NCI-H1092 (cell line): ENCODE measurements at places on chromosomes 4 and X.

- no peak for DNase-seq
Observed at GRCh38 chr4:78762529-78762928, 13.6 kb upstream of the BMP2K start.

- DNase-seq, result no peak
Observed at GRCh38 chr4:40722576-40723161, 27.1 kb upstream of the NSUN7 start.

GRCh38 chrX:17033225-17033624 is 86.8 kb downstream of the REPS2 start:
- DNase-seq, result no peak

GRCh38 chr4:71206763-71207162 is 132.1 kb upstream of the SLC4A4 start:
- DNase-seq, result no peak

GRCh38 chrX:10831716-10832502 is 211.5 kb upstream of the MID1 start:
- peak; percentile 29 for DNase-seq

GRCh38 chrX:73977542-73978169 is 326.3 kb upstream of the ZCCHC13 start:
- no peak for DNase-seq
